Ureter (tissue), 1 donor: ENCODE measurements at places on chromosomes 7 and 10.

DNA sequence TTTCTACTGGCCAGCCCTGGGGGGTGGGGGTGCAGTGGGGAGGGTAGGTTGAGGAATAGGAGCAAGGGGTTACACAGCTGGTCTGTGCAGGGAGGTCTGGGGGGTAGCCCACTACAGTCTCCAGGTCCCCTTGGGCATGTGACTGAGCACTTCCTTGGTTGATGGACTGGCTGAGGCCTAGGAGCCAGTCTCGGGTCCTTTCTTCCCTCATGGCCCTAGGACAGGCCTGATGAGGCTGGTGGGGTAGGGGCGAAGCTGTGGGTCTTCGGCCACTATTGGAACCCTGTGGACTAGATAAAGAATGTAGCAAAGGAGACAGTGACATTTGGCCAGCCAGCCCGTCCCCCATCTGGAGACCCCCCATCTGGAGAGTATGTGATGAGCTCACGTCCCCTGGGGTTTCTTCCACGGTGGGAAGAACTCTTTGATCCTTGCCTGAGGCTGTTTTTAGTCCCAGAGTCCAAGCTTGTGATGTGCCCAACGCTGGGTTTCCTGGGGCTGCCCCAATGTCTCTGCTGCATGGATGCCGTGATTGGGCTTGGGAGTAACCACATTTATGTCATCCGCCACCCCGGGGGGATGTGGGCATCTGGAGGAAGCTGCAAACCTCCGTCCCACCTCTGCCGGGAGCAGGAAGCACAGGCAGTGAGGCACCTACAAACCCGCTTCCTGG lies 20.7 kb downstream of the FAM241B start:
- no peak for DNase-seq

DNA sequence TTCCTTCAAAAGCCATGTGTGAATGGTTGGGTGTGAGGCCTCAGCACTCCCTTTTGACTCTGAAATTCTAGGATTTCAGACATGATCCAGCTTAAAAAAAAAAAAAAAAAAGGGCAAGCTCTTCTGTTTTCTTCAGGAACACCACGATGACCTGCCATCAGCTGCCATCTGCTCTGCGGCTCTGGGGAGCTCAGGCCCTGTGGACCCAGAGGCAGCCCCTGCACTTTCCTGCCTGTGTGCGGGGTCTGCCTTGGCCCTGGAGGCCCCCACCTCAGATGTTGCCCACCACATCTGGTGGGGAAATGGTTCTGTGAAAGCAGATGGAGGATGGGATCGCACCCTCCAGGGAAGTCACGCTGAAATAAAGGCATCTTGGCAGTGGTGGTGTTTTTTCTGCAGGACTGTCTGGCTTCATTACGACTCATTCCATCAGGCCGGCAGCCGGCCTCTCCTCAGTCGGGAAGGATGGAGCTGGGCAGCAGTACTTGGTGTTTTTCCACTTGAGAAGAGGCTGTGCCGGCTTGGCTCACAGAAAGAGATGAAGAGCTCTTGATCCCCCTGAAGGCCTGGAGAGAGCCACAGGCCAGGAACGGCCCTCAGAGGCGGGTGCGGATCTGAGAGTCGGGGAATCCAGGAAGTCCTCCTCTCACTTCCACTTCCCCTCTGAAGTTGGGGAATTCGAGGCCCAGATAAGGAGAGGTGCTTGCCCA lies 66.1 kb upstream of the AQP1 start:
- no peak for DNase-seq

DNA sequence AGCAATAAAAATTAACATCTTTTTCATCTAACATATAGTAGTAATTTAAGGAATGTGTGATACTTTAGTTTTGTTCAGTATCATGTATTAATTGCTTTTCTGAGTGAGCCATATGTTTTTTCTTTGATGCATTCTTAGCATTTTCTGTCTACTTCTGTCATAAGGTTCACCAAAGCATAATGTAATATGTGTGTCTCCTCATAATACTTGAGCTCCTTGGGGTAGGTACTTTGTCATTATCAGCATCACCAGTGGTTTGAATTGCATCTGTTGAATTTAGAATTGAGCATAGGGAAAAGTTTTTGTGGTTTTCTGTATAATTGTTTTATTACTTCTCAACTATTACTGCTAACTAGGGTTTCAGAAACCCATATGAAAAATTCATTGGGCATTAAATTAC lies 26.5 kb downstream of the VPS50 start:
- DNase-seq, result no peak

GRCh38 chr7:66267249-66267648 lies 62.1 kb downstream of the TPST1 start:
- peak; percentile 51 for DNase-seq

DNA sequence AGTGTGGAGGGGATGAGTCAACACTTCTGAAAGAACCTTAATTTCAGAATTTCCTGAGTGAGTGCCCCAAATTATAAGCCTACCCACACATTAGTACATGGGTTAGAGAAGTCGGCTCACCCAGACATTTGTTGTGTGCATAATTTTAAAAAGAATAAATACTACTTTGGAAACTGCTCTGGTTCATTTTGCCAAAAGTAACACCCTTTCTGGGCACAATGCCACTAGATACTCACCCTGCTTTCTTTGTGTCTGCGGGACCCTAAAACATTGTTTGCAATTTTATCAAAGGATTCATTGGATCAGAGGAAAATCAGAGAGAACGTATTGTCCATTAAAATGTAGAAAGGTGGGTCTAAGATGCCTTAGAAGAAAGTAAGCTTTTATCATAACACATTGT lies 245.5 kb upstream of the NRP1 start:
- DNase-seq, result no peak

- no peak for DNase-seq
Measured at GRCh38 chr7:46939558-46939957, 642.4 kb downstream of the TNS3 start.

GRCh38 chr10:84007482-84007881 lies 131.8 kb upstream of the GHITM start:
- no peak for DNase-seq

DNA sequence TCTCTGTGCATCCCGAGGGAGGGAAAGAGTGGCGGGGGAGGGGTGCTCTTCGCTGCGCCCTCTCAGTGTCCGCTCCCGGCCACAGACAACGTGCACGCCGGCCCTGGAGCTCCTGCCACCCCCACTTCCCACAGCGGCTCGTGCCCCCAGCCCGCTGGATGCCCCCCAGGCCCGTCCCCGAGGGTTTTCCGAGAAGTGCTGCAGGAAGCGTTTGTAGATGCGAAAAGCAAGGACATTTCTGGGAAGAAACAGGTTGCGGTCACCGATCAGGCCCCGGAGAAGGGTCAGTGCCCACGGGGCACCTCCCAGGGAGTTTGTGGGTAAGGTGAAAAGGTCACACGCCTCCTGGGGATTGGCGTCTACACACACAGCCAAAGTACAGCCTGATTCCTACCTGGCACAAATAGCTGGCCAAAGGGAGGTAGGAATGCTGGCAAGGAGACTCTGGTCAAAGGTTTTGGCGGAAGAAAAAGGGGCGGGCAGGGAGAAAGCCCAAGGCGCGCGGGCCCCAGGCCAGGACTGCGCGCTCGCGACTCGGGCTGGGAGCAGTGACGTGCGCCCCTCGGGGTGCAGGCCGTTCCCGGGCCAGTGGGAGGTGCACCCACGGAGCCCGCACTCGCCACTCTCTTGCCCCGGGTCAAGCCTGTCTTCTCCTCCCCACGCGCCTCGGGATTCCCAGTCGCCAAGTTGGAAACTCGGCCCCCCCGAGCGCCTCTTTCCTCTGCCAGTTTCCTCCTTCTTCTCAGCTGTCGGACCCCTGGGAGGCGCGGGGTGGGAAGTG lies 1.5 kb upstream of the NRP1 start:
- peak; percentile 70 for DNase-seq

DNA sequence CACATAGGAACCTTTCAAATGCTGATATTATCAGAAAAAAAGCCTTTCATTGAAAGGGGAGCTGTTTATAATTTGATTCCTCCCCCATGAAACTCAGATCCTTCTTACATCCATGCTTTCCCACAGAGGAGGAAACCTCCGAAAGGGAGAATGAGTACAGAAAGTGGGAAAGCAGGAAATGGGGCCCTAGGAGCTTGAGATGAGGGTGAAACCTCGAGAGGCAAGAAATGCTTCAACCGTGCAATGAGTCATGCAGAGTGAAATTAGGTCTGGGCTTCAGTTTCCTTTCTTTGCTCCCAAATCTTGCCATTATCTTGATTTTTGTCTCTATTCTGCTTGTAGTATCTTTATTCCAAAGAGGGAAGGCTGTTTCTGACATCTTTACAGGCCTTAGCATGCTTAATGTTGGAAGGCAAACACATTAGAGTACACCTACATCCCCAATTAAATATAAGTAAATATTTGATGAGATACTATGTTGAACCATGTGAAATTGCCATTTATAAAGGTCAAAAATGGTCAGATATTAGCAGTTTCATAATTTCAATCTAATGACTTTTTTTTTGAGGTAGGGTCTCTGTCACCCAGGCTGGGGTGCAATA lies 79.1 kb downstream of the NAMPT start:
- DNase-seq, result no peak

DNA sequence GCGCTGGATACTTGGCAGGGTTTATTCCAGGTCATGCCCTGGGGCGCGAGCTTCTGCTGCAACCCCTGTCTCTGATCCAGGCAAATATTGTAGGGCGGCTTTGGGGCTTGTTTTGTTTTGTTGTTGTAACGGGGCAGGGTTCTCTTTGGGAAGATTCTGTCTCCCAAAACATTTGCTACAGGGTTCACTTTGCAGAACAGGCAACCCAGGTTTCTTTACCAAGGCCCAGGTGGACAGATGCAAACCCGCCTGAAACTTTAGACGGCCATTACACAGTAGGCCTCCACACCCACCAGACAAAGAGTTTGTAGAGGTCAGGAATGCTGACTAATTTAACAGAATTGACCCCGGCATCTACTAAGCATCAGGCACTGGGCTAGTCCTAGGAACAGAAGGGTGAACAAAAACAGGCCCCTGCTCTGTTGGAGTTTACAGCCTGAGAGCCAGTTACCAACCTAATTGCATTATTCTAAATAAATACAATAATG lies 567 bp upstream of the CDCA7L start:
- no peak for DNase-seq

DNA sequence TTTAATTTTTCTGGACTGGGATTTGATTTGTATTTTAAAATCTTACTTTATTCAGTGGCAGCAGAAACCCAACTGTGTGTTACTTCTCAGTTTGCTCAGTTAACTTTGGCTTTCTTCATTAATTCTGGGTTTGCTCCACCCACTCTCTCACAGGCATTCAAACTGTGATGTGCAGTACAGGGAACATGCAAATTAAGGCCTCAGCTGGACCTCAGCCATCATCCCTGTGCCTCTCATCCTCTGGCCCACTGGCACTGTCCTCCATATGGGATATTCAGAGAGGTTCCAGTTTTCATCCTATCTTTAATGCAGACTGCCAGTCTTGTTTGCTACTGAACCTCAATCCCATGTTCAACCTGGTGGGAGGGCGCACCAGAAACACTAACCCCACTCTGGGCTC lies 743.4 kb upstream of the IGFBP3 start:
- no peak for DNase-seq

- DNase-seq, result no peak
Measured at GRCh38 chr7:28190077-28190710, 9.6 kb upstream of the JAZF1 start.

DNA sequence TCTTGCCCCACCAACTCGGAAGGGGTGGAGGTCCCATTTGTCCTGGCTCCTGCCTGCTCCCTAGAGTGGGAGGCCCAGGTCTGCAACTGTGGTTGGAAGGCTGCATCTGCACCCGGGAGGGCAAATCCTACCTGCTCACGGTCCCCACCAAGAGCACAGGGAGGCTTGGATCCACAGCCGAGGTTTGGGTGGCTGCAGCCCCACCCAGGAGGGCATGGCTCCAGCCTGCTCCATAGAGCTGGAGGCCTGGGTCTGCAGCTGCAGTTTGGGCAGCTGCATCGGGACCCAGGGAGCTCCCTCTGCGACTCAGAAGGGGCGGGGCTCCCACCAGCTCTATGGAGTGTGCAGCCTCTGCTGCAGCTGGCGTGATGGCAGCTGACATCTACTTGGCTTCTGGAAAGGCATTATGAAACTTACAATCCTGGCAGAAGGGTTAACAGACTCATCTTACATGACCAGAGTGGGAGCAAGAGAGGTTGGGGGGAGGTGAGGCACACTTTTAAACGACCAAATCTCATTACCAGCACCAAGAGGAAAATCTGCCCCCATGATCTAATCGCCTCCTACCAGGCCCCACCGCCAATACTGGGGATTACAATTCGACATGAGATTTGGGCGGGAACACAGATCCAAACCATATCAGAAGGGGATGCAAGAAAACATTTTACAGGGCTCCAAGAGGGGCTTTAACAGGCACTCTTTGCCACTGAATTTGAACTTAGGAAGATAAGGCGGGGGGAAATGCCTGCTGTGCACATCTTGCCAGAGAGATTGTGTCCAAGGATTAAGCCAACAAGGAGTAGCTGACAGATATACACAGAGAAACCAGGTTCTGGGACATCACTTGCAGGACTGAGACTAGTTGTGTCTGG lies 8.2 kb upstream of the BLVRA start:
- no peak for DNase-seq

GRCh38 chr10:52574697-52575096 lies 197.9 kb downstream of the MBL2 start:
- no peak for DNase-seq
